ENCODE measurements at places on chromosomes 7 and 10.

GRCh38 chr7:29435167-29435566 is 128.5 kb upstream of the PRR15 start:
- DNase-seq, result no peak

DNA sequence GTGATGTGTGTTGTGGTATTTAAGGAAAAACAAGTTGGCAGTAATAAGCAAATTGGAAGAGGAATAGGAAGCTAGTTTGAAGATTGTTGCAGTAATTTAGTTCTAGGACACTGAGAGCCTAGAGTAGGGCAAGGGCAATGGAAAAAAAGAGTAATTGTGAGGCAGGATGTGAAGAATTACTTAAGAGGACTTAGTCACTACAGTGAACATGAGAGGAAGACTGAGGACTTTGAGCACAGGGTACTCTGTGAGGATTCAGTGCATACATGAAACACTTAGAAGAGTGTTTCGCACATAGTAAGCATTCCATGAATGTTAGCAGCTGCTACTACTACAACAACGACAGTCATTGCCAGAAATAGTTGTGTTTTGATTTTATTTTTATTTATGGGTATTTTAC is 30.9 kb upstream of the DKK1 start:
- DNase-seq, result no peak

GRCh38 chr10:85147346-85148250 is 819.2 kb downstream of the CCSER2 start:
- no peak for DNase-seq

DNA sequence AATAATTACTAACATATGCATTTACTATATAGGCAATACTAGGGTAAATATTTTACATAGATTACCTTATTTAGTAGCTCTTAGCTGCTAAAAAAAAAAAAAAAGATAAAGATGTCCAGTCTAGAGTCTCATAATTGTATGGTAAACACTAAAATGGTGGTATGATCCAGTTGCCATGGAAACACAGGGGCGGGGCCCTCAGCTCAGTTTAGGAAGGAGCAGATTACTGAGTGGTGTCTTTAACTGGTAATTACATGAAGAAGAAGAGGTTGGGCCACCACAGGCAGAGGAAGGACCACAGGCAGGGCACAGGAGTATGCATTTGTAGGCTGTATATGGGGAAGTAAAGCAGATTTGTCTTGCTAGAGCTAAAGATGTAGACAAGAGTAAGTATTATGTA is 43.7 kb downstream of the ITGB8 start:
- DNase-seq, result no peak

DNA sequence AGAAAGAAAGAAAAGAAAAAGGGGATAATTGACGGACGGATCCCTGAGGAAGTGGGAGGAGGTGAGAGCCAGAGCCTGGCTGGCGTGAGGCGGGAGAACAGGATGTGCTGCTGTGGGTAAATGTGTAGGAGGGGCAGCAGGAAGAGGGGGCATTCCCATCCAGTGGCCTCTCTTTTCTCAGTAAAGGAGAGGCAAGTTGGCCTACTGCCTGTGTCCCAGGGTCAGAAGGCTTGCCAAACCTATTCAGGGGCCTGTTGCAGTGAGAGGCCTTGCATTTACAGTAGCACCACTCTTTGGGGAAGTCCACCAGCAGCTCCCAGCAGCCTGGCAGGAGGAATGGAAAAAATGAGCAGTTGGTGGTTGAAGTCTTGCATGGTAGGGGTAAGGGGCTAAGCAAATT is 26.6 kb upstream of the ASCC1 start:
- no peak for DNase-seq

DNA sequence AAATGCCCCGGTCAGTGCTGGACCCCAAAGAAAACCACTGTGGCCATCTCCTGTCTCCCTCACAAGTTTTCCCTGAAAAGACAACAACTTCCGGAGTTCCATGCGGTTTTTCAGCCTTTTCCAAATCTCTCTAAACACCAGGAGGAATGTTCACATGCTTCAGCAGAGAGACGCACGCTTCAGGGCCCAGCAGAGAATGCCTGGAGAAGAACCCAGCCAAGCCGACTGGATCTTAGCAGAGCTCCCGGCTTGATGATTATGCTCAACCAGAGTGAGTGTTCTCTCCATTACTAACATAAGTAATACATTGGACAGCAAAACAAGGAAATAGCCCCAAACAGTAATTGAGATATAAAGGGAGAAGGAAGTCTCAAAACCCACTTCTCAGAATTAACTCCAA is 17.9 kb downstream of the PRKCQ start:
- no peak for DNase-seq

- no peak for DNase-seq
These were observed 2.1 kb downstream of the EPHB4 start for GRCh38 chr7:100825215-100825671.

DNA sequence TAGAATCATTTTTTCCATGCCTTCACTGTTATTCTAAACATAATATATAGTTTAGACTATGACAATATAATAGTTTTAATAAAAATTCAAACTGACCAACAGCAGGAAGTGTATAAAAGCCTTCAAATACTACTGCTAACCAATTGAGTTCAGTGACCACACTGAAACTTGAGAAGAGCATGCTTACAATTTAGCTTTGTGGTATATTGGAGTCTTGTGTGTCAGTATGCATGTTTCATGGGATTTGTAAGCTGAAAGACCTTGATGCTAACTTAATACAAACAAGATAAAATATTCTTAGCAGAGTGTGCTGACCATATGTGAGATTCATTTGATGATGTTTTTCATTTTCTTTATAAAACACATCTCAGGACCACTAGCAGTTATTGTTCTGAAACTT is 395.5 kb downstream of the SUGCT start:
- DNase-seq, result no peak

- no peak for DNase-seq
These were observed 468 bp upstream of the TRIM56 start for GRCh38 chr7:101084865-101085161.

DNA sequence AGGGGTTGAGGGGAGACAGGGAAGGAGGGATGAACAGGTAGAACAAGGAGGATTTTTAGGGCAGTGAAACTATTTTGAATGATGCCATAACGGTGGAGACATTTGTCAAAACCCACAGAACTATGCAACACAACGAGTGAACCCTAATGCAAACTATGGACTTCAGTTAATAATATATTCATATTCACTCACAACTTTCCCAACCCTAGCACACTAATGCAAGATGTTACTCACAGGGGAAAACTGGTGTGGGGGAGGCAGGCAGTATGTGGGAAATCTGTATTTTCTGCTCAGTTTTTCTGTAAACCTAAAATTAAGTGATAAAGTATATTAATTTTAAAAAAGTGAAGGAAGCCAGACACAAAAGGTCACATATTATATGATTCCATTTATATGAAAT is 17.3 kb downstream of the GNA12 start:
- no peak for DNase-seq

DNA sequence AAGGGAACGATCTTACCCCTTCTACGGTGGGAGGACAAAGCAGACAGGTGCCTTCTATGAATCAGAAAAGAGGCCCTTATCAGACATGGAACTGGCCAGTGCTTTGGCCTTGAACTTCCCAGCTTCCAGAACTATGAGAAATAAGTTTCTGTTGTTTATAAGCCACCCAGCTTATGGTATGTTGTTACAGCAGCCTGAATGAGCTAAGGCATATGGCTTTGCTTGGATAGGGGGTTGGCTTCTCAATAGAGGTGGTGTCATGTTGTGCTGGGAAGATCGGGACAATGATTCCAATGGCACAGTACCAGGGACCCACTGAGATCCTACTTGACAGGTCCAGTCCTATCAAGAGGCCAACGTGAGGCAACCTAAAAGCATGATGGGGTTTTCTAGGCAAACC is 183.4 kb upstream of the BMPER start:
- no peak for DNase-seq

- no peak for DNase-seq
These were observed 16.9 kb downstream of the MYO1G start for GRCh38 chr7:44961844-44962482.

- no peak for DNase-seq
These were observed 10.1 kb downstream of the ACTR1A start for GRCh38 chr10:102492344-102492939.

GRCh38 chr10:126075009-126075408 is 178.6 kb downstream of the FANK1 start:
- no peak for DNase-seq

DNA sequence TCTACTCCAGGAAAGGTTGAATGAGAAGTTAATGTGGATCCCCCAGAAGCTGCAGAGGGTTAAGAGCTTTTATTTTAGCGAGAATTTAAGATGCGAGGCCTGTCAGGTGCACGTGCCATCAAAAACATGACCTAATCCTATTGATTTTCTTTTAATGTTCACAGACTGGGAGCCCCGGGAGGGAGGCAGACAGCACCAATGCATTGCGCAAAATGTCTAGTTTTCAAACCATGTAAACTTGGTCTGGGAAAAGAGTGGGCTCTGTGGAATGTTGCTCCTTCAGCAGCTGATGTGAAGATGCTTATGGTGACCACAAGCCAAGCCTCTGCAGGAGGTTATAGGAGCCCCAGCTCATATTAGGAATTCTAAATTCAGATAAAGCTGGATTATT is 172.0 kb upstream of the ITGB1 start:
- no peak for DNase-seq

DNA sequence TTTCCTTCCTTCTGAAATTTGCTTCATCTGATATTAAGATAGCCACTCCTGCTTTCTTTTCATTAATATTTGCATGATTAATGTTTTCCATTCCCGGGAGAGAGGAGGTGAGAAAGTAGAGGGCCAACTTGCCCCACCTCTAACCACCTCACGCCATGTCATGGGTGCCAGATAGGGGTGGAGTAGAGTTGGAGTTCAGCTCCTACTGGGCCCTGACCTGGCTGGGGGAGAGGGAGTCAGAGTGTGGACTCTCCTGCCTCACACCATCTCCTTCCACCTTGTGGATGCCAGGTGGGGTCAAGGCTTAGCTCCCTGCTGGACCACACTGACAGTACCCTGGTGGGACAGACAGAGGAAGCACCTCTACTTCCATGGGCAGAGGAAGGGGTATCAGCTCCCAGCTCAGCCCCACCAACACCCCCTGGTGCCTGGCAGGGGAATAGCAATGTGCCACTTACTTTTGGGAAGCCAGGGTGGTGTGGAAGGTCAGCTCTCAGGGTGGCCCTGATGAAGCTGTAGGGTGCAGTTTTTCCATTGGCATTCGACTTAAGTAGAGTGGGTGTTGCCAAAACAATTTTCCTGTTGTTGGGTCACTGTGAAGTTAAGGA is 28.0 kb downstream of the CHST12 start:
- no peak for DNase-seq

- no peak for DNase-seq
These were observed 7.7 kb upstream of the SFRP5 start for GRCh38 chr10:97779492-97779891.

DNA sequence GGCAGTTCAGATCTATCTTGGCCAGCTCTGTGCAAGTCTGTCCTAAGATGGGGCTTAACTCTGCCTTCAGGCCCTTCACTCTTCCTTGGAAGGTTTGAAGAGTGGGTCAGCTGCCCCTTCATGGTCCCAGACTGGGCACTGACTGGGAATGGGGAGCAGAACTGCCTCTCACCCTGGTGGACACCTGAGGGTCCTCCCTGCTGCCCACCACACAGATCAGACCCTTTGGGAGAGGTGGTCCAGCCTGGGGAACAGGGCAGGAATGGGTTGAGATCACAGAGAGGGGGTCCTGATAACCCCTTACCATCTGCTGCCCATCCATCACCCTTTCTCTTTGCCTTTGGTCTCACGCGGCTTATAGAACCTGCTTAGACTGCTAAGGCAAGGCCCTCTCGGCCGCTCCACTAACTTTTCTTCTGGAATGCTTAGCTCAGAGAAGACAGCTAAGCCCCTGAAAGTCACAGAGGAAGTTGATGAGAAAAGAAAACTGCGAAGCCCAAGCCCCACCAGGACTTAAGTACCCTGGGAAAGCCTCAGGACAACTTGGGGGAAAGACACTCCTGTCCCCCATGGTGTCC is 402 bp upstream of the CDHR1 start:
- no peak for DNase-seq

DNA sequence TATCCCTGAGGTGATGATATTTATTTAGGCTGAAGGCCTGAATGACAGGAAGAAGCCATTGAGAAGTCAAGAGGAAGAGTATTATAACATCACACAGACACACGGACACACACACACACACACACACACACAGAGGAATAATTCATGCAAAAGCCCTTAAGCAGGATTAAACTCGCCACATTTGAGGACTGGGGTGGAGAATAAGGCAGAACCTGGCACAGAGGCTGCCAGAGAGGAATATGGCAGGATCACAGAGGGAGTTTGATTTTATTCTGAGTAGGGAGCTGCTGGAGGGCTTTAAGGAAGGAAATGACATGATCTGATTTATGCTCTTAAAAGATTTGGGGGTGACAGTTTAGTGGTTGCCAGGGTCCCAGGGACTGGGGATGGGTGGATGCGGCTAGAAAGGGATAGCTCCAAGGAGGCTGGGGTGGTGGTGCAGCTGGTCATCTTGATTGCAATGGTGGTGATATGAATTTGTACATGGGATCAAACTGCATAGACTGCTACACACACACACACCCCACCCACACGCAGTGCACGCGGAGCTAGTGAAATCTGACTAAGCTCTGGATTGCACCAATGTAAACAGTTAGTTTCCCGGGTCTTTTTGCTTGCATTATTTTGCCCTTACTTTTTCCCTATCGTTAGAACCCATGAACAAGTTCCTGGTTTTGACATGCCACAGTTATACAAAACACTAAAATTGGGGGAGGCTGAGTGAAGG is 11.2 kb downstream of the SMURF1 start:
- DNase-seq, result no peak

DNA sequence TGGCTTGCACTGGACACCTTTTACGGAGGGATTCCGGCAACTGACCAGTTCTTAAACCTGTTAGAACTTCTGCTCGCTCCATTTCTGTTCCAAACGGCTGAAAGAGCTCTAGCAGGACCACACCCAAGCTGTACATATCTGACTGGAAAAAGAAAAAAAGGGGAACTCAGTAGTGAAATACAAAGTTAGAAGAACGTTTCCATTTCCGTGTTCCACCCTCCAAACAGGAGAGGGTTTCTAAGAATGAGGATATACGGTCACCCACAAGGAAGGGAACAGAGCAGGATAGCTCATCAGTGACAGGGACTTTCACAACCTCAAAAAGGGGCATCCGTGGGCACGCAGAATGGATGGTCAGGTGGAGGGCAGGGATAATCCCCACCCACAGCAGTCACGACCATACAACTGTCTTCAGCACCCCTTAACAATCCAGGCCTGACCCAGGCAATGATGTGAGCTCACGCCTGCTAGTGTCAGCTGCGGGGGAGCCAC is 4.3 kb upstream of the ANKRD61 start:
- DNase-seq, result no peak
